HuH-7 (cell line): ENCODE measurements at places on chromosomes 3 and 15.

- DNase-seq, result no peak
Measured at GRCh38 chr15:35934383-35935049, 388.6 kb upstream of the DPH6 start.

DNA sequence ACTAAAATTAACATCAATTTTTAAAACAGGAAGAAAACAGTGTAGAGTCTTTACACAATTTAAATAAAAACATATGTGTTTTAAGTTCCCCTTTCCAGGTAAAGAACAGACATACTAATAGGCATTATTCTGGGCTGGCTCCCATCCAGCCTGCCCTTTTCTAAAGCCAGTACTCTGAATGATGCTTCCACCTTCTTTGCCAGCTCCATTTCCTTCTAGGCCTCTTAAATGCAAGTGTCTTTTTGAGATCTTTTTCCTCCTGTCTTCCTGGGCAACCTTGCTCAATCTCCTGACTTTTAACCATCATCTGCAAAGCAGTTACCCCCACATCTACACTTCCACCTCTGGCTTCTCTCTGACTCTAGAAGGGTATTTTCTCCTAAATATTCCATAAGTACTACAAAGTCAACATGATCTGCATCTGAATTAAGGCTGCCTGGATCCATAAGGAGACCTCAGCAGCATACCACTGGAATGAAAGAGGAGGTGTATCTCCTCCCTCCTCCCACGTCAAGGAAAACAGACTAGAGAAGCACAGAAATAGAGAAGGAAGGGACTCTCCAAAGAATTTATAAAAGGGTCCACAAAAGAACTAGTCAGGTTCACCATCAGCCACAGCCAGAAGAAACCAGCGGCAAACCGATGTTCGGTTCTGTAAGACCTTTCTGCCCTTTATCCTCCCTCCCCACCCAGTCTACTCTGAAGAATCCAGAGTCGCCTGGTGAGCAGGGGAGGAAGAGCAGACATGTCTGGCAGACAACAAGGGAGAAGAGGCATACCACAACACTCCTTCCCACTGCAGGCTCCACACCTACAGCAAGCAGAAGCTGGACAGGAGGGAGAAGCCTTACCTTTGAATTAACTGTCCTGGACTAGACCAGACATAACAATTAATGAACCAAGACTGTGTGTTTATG lies 47.1 kb downstream of the GOLIM4 start:
- no peak for DNase-seq

GRCh38 chr3:188400494-188401243 lies 246.7 kb downstream of the LPP start:
- no peak for DNase-seq

DNA sequence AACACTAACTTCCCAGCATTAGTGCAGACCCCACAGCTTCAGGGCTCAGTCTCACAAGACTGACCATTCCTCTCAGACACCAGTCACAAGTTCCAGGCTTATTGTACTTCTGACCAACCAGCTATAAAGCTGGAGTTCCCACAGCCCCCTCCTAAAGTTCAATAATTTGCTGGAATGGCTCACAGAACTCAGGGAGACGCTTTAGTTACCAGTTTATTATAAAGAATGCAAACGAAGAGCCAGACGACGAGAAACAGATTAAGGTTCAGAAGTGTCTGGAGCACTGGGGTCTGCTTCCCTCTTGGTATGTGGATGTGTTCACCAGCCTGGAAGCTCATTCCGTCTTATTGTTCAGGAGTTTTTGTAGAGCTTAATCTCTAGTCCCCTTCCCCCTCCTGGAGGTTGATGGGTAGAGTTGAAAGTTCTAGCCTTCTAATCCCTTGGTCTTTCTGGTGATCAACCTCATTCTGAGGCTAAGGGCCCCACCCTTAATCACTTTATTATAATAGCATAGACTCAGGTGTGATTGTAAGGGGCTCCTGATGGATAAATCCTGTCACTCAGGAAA lies 4.8 kb upstream of the CSRNP1 start:
- no peak for DNase-seq

- no peak for DNase-seq
Measured at GRCh38 chr3:10722911-10723310, 93.1 kb upstream of the SLC6A11 start.

- no peak for DNase-seq
Measured at GRCh38 chr3:191783024-191783423, 322.1 kb downstream of the PYDC2 start.

DNA sequence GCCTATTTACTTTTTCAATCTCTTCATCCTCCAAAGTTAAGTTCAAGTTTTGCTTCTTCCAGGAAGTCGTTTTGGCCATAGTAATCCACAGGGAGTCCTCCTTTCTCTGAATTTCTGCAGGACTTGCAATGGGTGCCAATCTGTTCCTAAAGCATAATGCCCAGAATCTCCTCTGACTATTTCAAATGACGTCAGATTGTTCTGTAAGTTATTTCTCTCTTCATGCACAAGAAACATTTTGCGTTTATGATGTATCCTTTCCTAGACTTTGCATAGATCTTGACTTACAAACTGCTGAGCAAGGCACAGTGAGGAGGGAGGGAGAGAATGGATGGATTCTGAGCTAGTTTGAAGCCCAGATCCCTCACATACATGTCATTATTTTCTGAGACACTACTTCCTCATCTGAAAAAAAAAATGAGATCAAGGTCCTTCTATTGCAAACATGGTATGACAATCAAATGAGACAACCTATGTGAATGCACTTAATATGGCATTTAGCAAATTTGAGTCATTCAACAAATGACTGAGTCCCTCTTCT lies 103.1 kb downstream of the MEX3B start:
- no peak for DNase-seq

DNA sequence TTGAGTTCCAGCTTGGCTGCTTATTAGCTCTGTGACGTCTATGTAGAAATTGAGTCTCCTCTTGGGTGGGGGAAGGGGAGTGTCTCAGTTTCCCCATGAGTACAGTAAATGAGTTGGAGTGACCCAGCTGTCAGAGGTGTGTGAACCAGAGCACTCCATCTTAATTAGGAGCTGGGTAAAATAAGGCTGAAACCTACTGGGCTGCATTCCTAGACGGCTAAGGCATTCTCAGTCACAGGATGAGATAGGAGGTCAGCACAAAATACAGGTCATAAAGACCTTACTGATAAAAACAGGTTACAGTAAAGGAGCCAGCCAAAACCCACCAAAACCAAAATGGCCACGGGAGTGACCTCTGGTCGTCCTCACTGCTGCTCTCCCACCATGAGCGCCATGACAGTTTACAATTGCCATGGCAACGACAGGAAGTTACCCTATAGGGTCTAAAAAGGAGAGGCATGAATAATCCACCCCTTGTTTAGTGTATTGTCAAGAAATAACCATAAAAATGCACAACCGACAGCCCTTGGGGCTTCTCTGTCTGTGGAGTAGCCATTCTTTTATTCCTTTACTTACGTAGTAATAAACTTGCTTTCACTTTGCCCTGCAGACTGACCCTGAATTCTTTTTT lies 222.4 kb downstream of the CACNA2D3 start:
- no peak for DNase-seq

DNA sequence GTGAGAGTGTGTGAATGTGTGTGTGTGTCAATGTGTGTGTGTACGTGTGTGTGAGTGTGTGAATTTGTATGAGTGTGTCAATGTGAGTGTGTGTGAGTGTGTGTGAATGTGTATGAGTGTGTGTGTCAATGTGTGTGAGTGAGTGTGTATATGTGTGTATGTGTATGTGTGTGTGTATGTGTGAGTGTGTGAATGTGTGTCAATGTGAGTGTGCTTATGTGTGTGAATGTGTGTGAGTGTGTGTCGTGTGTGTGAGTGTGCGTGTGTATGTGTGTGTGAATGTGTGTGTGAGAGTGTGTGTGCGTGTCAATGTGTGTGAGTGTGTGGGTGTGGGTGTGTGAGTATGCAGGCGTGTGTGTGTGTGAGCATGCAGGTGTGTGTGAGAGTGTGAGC lies 93.5 kb upstream of the ALDH1A3 start:
- DNase-seq, result no peak

- peak; percentile 63 for DNase-seq
Measured at GRCh38 chr15:80252121-80252518, at the start of gene CTXND1. Gene CTXND1 (minus strand): TSS chr15:80252213. CDS start chr15:80201949, 50,264 bp downstream.

DNA sequence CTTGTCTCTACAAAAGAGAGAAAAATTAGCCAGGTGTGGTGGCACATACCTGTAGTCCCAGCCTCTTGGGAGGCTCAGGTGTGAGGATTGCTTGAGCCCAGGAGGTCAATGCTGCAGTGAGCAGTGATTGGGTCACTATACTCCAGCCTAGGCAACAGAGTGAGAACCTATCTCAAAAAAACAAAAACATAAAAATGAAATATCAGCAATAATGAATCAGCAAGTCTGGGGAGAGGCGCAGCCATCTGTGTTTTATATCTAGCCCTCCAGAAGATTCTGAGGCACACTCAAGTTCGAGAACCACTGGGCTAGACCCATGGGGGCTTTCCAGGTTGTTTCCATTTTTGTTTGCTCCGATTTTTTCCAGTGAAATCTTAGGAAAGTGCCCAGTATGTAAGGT lies 88.1 kb upstream of the BCL6 start:
- no peak for DNase-seq

DNA sequence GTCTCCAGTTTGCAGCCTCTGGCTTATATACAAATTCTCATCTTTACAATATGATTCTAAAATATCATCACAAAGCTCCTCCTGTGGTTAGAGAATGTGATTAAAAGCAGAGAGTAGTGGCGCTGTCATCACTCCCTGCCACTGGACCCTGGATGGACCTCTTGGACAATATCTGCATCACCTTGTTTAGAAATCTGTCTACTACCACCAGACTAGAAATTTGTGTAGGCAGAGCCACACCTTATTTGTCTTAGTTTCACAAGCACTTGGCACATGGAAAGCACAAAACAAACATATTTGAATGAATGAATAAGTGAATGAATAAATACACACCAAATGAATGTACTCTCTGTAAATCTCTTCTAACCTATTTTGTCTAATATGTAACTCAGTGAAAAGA lies 68.1 kb downstream of the IMPG2 start:
- no peak for DNase-seq

GRCh38 chr3:181915551-181915950 lies 203.8 kb downstream of the SOX2 start:
- DNase-seq, result no peak

DNA sequence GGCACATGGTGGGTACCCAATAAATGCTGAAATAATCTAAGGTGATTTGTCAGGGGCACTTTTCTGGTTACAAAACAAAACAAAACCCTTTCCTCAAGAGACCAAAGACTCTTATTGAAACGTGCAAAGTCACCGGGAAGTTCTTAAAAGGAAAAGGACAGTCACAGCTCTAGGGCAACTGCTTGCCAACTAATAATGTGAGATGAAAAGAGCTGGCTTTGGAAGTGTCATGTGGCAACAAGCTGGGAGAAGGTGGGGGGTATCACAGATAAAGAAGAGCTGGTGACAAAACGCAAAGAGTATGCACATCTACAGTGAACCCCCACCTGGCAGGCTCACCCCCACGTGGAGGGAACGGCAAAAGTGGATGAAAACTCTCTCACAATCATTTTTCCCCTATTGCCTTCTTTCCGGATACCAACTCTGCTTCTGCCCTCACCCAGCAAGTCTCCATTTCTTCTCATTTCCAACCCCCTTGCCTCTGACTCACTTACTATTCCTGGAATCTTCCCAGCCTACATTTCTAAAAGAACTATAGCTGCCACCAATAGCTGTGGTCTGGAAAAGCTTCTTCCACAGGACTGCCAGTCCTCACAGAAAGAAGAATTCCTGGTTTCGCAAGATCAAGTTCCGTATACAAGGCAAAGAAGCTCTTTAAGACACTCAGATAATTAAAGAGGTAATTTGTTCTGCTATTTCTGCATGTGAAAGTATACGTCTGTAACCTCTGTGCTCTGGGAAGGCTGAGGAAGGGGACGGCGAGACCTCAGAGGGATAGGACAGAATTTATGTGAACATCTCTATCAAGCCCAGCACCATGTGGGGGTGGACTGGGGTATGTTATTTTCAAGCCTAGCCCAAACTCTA lies 21.8 kb upstream of the ANPEP start:
- no peak for DNase-seq

DNA sequence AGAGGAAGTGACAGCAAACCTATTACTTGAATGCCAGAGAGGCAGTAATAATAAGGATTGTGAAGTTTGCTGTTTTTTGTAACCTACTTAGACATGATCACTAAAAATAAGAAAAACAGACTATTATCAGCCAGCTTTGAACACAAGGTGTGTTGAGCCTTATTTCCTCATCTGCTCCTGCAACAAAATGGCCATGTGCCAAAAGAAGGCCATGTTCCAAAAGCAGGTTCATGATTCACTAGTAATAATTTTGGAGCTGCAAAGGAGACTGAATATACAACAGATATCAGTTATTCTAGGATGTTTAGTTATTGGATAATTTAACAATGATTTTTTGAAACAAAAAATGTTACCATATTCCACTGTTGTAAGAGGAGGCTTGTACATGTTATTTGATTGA lies 578.7 kb downstream of the SQOR start:
- no peak for DNase-seq

- DNase-seq, result no peak
Measured at GRCh38 chr3:144351011-144351410, 379.4 kb downstream of the DIPK2A start.

DNA sequence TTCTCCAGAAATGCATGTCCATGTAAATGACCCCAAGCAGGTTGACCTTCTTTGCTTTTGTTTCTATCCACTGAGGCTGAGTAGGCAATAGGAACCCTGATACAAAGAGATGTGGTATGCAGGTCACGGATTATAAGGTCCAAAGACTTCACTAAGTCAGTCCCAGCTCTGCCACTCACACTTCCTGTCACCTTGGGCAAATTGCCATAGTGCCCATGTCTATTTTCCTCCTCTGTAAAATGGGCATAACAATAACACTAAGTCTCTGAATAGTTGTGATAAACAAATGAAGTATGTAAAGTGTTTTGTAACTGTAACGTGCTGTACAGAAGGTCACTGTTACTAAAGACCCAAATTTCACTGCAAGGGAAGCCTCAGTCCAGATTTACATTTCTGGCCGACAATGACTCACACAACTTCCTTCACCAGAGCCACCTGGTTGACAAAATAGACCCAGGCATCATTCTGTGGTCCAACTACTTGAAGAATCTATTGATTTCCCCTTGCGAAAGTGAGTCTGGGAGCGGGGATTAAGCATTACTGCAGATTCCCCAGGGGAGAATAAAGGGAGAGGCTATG lies 175.4 kb upstream of the LPP start:
- no peak for DNase-seq

DNA sequence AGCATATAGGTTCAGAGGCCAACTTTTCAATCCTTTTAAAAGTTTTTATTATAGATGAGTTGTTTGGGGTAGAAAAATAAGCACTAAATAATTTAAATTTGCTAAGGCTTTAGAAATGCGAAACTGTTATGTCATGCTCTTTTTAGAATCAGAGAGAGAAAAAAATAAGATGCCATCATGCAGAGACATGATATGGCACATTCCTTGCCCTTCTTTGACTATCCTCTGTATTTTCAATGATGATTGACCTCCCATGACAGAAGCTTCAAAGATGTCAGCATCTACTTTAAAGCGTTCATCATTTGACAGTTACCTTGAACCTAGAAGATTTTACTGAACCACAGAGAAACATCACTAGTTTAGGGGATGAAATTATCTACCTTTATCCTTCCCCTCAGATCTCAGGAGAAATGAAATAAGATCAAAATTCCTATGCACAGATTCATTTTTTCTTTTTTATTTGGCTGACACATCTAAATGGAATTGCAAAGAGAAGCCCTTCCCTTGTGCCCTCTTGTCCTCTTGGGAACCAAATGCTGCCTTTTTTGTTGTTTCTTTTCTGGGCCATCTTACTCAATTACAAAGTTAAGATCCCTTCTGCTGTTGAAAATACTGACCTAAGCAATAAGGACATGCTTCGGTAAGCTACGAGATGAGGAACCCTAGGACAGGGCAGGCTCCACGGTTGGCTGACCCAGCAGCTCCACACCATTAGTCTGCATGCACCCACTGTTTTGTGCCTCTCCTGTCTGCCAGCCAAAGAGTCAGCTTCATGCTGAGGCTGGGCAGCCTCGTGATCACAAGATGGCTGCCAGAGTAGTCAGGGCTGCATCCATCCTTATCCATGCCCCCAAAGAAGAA lies 289.7 kb upstream of the TPM1 start:
- no peak for DNase-seq
